ENCODE measurements at places on chromosomes 2 and 18.

- DNase-seq = no peak
Measured at GRCh38 chr2:15668611-15669305, 77.1 kb downstream of the DDX1 start.

DNA sequence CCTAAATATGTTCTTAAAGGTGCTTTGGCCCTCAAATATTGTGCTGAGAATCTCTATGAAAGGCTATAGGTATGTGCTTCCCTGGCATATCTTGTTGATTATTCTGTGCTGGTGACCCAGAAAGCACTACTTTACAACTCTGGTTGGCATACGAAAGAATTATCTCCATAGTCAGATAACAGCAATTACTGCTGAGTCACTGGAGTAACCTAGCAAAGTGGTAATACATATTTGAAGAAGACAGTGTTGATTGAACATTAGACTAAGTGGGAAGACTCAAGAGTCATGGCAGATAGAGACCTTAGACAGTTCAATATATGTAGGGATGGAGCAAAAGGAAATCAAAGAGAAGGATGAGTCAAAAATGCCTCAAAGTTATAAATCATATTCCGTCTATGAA lies 1978.5 kb upstream of the LRRTM1 start:
- DNase-seq = no peak

- DNase-seq = no peak
Measured at GRCh38 chr18:13371689-13372418, 153.3 kb downstream of the LDLRAD4 start.

DNA sequence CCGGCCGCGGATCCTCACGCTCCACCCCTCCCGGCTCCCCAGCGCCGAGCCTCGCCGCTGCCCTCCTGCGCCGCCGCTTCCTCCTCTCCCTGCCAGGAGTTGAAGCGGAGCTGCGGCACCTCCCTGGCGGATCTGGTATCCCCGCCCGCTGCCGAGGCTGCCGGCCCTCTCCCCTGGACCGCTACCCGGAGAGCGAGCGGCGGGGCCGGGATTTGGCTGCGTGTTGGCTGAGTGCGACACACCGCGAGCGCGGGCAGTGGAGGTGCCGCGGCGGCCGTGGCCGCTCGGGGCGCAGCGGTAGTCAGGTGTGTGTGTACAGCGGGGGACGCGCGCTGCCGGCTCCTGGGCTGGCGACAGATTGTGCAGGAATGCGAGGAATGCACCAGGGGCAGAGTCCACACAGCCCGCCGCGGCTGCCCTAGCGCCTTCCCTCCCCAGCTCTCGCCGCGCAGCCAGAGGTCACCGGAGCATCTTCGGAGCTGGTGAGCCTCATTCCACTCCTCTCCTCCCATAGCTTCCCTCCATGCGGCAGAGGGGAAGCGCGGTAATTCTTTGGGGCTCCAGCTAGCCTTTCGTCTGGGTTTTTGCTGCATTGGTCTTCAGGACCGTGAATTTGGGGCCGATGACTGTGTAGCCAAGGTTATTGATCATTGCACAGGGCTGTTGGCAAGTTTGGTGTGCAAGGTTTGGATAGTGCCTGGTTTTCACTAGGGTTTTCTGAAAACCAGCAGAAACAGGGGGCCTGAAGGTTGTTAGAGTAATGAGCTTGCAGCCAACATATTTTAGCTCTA lies 1.3 kb downstream of the PKP4 start:
- DNase-seq = peak; percentile 65

GRCh38 chr18:76398295-76398694 lies 96.7 kb downstream of the ZNF516 start:
- DNase-seq = no peak

DNA sequence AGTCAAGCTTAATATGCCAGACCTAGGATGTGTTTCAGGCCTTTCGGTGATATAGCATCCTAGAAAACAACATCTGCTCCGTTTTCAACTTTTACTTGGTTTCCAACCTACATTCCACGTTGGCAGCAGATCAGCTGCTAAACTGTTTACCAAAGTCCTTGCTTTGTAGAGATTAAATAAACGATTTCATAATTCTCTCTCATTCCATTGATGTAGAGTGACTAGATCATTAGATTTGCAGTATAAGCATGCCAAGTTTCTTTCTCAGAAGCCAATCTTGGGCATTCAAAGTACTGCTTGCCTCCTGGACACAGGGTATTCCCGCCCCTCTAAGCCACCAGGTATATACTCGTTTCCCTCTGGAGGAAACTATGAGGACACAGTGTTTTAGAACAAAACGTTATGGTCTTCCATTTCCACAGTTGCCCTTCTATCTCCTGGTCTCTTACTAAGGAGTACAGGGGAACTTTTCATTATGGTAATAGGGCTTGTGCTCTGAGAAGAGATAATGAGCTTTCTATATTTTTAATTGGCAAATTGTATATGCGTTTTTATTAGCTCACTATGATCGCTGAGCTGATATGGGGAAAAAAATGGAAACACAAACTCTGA lies 10.5 kb upstream of the INSIG2 start:
- DNase-seq = no peak

GRCh38 chr2:178195390-178196166 lies 1.3 kb downstream of the OSBPL6 start:
- no peak for DNase-seq

All from NCI-H345 (cell line).